ENCODE measurements at places on chromosomes 5 and 9.

- no peak for DNase-seq
Measured at GRCh38 chr5:132763181-132764036, 13.6 kb downstream of the SEPTIN8 start.

DNA sequence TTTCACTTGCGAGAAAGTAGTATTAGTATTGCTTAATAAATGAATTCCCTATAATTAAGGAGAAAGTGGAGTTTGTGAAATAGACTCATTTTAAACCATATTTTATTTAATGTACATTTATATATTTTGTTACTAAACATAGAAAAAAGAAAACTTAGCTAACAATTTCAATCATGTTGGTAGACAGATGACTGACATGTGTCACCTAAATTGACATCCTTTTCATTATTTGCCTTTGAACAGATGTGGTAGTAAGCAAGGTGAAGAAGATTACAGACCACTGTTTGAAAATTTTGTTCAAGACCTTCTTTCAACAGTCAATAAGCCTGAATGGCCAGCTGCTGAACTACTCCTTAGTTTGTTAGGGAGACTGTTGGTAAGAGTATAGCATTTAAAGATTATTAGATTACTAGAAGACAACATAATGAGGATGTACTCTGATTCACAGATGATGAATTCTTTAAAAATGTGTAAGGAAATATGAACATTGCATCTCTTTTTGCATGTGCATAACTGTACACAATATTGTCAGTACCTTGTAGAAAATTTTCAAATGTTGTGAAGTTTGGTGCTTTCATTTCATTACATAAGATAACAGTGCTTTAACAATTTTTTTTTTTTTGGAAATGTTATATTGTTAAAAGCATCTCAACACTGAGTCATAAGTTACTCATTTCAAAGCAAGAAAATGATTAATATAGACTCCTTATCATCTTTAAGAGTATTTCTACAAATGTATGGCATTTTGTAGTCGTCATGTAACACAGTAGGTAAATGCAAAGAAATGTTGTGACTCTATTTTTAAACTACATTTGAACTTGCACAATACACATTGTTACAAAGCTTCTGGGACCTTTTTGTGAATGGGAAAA is 139.5 kb downstream of the NIPBL start:
- DNase-seq = no peak

GRCh38 chr5:15073453-15073852 is 201.9 kb upstream of the ANKH start:
- no peak for DNase-seq

GRCh38 chr9:73183917-73184861 is 32.5 kb downstream of the ANXA1 start:
- DNase-seq = peak; percentile 1

- DNase-seq = no peak
Measured at GRCh38 chr5:55816342-55816741, 34.8 kb upstream of the IL31RA start.

- no peak for DNase-seq
Measured at GRCh38 chr5:37492778-37493555, 113.8 kb downstream of the WDR70 start.

GRCh38 chr9:120690372-120690771 is 23.9 kb downstream of the MEGF9 start:
- DNase-seq = no peak
